AG09319 (cell line): ENCODE measurements at places on chromosomes 7 and 10.

DNA sequence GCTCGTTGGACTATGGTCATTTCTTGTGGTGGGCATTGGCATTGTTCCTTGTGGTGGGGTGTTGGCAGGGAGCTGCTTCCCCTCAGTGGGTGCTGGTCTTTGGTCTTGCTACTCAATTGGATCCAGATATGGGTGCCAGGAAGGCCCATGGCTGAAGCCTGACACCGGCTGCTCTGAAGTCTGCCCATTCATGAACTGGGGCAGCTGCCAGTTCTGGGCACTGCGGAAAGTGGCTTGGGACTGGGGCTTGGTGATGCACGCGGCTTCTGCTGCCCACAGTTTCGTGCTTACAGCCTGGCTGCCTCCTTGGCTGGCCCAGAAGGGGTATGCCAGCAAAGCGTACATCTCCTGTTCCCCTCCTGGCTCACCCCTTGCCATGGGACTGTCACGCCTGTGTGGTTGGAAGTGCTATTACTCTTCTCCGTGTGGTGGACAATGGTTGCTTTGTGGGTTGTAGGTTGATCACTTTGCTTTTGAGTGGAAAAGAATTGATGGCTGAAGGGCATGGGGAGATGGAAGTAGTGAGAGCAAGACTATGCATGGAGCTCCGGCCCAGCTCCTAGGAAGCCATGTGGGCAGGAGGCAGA lies 54.7 kb downstream of the ADAMTS14 start:
- DNase-seq: no peak

DNA sequence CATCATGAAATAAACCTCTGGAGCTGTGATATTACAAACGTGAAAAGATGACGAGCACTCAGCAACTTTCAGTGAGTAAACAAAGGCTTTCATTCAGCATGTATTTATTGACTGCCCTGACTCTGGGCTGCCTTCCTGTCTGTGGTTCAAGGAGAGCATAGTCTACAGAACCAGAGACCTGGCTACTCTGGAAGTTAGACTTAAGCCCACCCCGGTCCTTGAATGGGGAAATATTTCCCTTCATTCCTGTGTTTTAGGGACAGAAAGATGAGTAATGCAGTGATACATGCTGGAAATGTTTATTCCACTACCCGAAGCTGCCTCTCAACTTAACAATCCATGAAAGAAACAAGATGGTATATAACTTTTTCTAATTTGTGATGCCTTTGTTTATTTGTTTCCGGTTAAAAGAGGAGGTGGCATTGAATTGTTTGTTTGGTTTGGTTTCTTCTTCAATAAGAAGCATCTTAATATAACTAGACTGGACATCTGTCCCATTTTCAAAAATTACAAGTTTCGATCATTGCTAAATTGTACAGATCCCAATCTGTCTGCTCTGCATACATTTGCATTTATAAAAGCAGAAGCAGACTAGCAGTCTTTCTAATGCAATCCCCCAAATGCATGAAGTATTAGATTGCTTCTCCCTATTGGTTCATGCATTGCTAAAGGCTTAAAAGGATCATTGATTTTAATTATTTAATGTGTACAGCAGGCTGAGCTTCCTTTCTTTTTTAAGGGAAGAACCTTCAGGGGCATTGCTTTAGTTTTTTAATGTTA lies 57.7 kb downstream of the TRUB1 start:
- no peak for DNase-seq

GRCh38 chr7:124662937-124663336 lies 102.7 kb downstream of the GPR37 start:
- DNase-seq: no peak

- no peak for DNase-seq
These were observed 24.6 kb downstream of the GRM3 start for GRCh38 chr7:86668315-86668714.

DNA sequence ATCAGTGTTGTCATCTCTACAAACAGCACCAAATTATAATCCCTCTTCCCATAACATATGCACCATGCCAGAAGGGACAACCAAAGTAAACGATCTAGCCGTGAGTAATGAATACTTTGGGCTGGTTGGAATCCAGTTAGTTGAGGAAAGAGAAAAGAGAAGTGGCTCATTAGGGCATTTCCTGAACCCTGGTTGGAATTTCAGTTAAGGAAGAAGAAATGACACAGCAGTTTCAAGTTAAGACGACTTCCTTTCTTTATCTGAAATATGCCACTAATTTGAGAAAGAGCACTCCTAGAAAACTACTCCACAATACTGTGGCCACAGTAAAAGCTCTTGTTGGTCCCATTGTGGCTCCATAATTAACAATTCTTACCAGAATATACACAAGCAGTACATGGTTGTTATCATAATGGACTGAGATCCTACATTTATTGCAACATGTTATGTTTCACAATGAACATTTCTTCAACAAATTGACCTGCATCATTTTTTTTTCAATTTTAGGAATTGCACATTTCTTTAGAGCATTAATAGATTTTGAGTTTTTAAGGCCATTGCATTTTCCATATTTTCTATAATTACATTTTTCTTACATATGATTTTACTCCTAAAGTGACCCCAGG lies at the start of gene TFEC:
Gene TFEC (minus strand): TSS at position 113 of the 626 bp plus-strand sequence. CDS start 46,322 bp downstream, outside the sequence.
- no peak for DNase-seq

GRCh38 chr7:24741679-24742505 lies 15.4 kb downstream of the GSDME start:
- no peak for DNase-seq

DNA sequence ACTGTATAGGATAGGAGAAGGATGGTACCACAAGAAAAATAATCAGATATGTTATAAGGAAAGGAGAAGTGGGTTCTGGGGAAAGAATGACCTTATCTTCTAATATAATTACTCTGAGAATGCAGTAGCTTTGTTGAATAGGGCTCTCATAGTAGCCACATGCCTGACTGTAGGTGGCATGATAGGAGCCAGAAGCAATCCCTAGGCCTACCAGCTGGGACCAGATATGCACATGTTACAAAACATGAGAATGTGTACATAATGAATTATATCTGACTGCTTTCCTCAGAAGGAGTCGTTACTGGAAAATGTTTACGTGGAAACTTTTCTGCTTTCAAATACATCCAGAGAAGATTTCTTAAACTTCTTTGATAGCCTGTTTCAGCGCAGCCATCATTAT lies 53.2 kb upstream of the FAM3C start:
- DNase-seq: no peak

DNA sequence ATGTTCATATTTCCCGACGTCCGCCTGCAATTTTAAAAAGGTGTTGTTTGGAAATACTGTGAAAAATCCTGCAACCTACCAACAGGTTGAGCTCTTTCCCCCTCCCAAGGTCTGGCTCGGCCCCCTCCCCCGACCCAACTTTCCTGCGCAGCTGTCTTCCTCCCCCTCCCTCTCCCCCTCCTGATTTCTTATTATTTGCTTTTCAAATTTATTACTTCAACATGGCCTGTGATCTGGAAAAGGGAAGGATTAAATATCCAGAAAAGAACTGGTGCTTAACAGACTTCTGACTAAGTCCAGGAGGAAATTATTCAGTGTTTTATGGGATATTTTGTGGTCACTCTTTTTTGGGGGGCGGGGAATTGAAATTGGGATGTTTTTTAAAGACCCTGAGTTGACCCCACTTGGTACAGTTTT lies 2.4 kb downstream of the ARID5B start:
- DNase-seq: no peak

GRCh38 chr7:24411226-24411625 lies 127.2 kb downstream of the NPY start:
- no peak for DNase-seq
